ENCODE measurements at places on chromosomes 11 and 22.

DNA sequence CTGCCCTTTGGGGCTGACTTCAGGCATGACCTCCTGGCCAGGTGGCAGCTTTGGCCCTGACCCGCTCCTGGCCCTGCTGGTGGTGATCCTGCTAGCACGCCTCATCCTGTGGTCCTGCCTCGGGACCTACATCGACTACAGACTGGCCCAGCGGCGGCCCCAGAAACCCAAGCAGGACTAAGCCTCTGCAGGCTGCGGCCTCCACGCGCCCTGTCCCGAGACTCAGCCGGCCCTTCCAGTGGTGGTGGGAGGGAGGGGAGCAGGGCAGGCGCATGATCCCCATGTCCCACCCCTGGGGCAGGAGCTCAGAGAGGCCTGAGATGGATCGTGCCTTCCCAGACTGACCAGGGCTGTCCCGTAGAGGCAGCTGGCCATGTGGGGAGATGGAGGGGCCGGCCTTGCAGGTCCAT lies 2.1 kb downstream of the SMIM38 start:
- no peak for DNase-seq

- DNase-seq: no peak
These were observed 40.0 kb upstream of the CLTCL1 start for GRCh38 chr22:19331474-19331873.

DNA sequence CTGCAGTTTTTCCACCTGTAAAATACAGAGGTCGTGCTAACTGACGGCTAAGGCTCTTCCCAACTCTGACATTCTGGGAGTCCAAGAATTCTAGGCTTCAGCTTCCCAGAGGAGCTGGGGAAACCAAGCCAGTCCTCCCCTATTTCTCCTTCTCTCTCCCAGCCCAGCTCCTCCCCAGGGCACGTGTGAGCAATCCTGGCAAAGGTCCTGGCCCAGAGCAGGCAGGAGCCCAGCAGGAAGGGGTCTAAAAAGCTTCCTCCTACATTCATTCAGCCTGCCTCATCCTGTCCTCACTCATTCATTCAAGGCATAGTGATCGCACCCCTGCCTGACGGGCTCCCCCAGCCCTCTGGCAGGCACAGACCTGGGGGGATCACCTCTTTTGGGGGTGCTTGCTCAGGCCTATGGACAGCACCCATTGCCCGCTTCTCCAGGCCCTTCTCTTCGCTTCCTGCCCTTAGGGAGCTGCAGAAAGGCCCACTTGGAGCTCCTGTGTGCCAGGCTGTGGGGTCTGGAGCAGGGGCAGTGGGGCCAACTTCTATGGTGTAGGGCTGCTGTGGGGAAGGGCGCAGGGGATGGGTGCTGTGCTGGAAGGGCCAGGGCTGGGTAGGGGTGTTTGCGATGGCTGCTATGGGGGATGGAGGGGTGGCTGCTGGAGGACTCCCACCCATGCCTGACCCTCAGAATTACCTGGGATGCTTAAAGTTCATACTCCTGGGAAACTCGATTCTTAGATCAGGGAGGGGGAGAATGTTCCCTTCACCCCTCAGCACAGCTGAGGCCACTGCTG lies 9.8 kb downstream of the KCNC1 start:
- no peak for DNase-seq

- DNase-seq: peak; percentile 37
These were observed 1.8 kb downstream of the ADSL start for GRCh38 chr22:40348025-40348658.

DNA sequence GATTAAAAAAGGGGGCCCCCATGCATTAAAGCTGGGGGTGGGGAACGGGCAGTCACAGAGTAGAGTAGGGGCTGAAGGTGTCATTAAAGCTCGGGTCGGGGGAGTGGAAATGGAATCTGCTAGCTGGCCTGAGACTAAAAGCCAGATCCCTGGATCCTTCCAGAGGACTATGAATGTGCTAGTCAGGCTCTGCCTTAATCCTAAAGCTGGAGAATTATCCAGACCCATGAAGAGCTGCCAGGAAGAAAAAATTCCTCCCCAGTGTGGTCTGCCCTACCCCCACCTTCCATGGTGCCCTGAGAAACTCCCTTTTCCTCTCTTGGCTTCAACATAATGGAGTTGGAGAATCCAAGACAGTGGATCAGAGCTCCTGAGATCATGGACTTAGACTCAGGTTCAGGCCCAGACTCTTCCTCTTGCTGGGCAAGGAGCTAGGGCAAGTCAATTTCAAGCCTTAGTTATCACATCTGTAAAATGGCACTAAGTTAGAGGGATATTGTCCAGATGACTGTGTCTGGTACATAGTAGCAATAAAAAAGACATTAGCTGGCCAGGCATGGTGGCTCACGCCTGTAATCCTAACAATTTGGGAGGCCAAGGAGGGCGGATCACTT lies 24.0 kb upstream of the SMTN start:
- DNase-seq: no peak
